NCI-H2081 treated with DMSO at 0.1 percent for 48 hours (cell line): ENCODE measurements at places on chromosomes 4 and X.

GRCh38 chrX:45788315-45788714, 587.6 kb upstream of the DIPK2B start:
- no peak for DNase-seq

DNA sequence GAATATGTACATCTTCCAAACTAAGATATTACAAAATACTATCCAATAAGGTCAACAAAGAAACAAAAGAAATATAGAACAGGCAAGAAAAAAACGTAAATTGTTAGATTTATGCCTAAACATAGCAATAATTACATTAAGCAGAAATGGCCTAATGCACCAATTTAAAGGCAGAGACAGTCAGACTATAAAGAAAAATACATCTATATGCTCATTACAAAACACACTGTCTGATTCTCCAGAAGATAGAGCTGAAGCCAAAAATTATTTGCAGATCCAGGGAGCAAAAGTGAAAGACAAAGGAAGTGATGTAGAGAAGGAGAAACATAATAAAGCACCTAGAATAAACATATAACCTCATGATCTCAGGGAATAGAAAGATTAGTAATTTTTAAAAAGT, 246.9 kb downstream of the PAPSS1 start:
- DNase-seq, result no peak

DNA sequence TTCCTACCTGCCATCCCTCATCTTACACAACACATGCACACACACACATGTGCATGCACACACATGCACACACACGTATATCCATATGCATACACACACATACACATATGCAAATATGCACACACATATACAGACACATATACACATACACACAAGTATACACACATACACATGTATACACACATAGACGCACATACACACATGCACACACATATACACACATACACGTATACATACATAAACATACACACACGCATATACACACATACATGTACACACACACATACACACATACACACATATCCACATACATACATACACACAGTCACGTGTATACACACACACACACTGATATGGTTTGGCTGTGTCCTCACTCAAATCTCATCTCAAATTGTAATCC, 37.0 kb upstream of the AFAP1 start:
- no peak for DNase-seq

DNA sequence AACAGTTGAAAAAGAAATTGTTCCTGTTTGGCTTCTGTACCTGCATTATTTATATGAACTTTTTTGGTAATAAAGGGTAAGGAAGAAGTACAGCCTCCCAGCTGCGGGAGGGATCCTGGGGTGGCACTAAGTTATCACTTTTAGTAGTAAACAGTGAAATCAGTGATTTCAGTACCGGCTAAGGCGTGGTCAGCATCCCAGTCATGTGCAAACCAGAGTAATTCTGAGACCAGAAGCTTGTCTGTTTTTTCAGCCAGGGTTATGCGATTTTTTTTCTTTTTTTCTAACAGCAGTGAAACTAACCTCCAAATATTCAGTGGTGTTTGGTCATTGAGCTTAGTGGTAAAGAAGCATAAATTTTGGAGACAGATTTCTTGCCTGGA, 3.3 kb downstream of the EGF start:
- DNase-seq, result no peak

DNA sequence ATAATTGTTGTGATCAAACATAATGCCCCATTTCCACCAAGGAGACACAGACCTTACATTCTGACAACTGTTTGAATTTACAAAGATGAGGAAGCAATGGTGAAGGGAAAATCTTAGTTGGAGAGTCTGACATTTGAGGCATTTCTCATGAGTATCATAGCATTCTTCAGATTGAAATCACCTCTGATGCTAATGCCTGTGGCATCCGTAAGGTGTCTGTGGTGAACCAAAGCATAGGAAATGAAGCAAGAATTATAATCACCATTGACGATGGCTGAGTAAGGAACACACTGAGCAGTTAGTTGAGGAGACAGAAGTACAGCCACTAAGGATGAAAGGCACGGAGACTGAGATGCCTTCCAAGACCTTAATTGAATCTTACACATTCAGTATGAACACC, 575.7 kb downstream of the TRIML1 start:
- DNase-seq, result no peak

DNA sequence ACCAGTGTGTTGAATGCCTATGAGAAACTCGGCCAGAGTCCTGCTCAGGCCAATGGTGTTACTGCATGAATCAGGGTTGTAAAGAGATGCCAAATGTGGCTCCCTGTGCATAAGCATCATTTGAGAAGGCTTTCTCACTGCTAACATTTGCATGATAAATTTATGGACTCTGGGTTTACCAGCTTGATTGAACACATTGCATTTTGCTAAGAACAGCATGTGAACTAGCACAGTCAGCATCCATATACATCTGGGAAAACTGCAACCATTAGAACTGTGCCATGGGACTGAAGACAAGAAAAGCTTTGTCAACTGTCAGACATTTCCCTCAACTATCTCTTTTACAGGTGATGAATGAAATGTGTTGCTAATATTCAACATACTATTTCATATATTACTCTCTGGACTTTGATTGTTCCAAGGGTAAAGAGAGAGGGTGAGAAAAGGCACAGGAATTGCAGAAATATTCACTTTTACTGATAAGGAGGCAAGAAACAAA, 1427.4 kb upstream of the ADGRL3 start:
- DNase-seq, result no peak

DNA sequence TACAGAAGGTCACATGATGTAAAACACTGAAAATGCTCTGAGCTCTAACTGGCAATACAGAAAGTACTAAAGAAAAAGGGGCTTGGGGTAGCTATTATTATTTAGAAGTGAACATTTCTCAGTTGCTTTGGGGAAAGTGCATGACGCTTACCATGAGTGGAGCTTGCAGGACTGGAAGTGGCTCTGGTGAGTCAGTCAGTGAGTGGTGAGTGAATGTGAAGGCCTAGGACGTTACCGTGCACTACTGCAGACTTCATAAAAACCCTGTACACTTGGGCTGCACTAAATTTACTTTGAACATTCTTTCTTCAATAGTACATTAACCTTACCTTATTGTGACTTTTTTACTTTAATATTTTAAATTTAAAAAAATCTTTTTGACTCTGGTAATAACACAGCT, 89.3 kb upstream of the ENPP6 start:
- no peak for DNase-seq

DNA sequence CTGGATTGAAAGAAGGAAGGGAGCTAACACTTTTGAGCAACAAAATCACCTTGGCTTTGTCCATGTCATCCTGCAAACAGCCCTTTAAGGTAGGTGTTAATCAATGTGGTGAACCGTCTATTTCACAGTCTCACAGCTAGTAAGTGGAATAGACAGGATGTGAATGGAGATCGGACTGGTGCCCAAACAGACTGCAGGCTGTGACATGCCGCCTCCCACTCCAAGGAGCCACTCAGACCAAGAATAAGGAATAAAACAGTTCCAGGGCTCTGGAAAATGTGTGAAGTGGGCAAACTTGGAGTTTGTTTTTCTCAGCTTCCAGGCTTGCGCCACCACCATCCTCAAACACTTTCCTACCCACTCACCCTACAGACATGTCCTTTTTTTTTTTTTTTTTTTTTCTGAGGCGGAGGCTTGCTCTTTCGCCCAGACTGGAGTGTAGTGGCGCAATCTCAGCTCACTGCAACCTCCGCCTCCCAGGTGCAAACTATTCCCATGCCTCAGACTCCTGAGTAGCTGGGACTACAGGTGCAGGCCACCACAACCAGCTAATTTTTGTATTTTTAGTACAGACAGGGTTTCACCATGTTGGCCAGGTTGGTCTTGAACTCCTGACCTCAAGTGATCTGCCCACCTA, 57.7 kb upstream of the SEC24B start:
- DNase-seq, result no peak

DNA sequence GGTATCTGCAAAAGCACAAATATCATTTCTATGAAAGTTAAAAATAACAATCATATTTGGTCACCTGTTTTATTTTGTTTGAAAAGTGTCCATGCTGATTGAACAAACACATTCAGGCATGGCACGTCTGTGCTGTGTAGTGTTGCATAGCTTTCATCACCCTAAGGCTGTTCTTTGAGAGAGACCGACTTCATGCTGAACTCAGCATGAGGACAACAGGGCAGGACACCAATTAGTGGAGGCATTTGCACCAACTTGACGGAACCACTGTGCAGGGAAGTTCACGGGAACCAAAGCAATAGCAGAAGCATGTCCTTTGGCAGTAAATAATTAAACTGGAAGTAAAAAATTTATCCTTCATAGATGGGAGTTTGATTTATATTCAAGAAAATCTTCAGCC, 158.4 kb upstream of the SLC7A11 start:
- no peak for DNase-seq

DNA sequence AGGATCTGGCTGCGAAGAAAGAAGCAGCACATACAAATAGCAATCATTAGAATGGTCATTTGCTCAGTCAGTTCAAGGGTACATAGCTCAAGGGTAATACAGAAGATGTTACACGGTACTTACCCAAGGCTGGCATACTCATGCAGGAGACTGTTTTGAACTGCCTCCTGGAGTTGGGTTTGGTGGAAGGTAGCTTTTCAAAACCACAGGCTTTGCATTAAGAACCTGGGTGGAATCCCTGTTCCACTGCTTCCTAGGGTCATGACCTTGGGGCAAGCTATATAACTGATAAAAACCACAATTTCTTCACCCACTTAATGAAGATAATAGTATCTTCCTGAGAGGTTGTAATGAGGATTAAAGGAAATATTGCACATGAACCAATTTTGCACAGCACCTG, 36.5 kb downstream of the TBC1D9 start:
- no peak for DNase-seq
